ENCODE measurements at places on chromosomes 11 and 22. TPM values are rescaled to one million over a fixed set of nuclear protein-coding genes. Genes with fewer than 3 reads are reported as not detected.

The PRAME gene
- total RNA-seq, result 1.1 TPM

The OR10A6 gene
- total RNA-seq, result not detected

The NDUFS8 gene
- 182 TPM for total RNA-seq

GRCh38 chr11:43580735-43581369 lies 99.7 kb upstream of the HSD17B12 start:
- DNase-seq, result no peak

GRCh38 chr11:11401960-11402535 lies 49.0 kb upstream of the CSNK2A3 start:
- DNase-seq, result no peak

- DNase-seq, result no peak
These were observed 24.9 kb downstream of the DHCR7 start for GRCh38 chr11:71423181-71423790.

DNA sequence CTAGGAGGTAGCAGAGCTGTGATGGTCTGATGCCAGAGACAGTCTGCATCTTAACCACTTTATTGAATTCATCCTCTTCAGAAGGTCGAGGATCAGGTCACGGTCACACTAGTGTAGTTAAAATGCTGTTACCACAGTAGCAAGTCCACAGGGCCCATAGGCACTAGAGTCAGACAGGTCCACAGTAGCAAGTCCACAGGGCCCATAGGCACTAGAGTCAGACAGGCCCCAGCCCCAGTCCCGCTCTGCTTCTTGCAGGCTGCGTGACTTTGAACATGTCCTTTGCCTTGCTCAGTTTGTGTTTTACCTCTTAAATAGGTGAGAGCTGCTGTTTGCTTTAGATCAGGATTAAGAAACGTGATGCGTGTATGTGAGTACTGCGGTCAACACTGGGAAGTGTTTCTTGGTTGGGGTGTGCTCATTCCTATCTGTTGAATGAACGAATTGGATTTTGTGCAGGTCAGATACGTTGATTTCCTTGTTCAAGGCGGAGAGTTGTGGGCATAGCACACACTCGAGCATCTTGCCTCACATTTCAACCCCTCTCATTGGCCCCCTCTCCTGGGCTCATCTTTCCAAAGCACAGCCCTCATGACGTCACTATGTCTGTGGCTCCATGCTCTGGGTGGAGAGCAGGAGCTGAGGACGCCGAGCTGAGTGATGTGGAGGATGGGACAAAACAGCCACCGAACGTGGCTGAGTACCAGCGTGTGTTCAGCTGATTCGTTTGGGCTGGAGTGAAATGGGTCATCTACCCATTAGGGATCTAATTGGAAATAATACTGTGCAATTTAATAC lies 191.7 kb downstream of the TBC1D22A start:
- DNase-seq, result no peak

DNA sequence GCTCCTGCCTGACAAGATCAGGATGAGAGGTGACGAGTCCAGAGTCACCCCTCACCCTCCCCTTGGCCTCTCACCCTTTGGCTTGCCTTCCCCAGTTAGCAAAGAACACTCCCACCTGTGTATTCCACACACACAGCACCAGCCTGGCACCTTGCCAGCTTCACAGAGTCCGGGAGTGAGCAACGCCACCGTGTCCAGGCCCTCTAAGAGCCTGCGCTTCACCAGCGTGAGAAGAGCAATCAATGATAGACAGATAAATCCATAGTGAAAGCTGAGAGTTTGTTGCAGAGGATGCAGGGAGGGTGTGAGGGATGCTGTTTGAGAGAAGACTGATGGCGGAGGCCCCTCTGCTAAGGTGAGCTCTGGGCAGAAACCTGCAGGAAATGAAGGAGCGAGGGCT lies 404.5 kb downstream of the LARGE1 start:
- no peak for DNase-seq

Data from H1 (cell line).